ENCODE measurements at places on chromosomes 12 and 14.

GRCh38 chr14:49886523-49886922, 6.4 kb upstream of the ARF6 start:
- DNase-seq, result no peak

GRCh38 chr12:14261861-14262260, 103.6 kb upstream of the ATF7IP start:
- DNase-seq, result no peak

- DNase-seq, result no peak
Observed at GRCh38 chr12:2008677-2009076, 4.4 kb upstream of the DCP1B start.

DNA sequence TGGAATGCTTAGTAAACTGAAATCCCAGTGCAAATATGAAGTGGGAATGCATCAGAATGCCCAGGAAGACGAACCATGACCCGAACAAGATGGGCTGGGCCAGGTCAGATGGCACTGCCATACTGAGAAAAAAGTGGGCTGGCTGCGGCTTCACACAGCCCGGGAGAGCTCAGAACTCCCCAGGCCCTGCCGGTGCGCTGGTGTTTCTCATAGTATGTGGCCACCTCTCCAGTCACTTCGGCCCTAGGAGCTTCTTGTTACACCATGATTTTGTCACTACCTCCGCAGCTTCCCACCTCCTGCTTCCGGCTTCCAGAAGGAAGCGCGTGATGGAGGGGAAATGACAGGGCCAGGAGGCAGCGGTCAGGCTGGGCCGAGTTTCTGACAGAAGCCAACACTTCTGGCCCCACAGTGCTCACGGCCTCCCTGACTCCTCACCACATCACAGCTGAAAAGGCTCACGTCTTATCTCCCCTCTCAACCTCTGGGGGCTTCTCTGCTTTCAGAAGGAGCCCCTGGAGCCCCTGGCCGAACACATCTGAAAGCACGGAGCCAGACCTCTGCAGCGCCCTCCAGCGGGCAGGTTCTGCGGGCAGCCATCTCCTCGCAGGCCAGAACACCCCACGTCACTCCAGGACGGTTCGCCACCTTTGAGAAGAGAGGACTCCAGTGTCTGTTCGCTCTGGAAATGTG, 30.7 kb downstream of the DAD1 start:
- no peak for DNase-seq

- DNase-seq, result no peak
Observed at GRCh38 chr14:103317976-103318580, 16.0 kb upstream of the EIF5 start.

DNA sequence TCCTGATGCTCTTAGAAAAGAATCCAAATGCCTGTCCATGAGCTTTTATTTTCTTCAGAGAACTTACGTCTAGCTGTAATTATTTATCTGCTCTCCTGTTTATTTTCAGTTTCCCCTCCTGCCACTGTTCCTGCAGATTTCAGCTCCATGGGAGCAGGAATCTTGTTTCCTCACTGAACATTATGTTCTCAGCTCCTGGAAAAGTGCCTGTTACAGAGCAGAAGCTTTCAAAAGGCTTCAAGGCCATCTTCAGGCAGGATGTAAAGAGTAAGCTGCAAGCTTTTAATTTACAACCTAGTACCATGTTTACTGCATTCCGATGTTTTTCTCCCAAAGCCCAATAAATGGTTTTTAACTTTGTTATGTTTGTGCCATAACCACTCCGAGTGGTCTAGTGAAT, 98.4 kb upstream of the BTG1 start:
- no peak for DNase-seq

- no peak for DNase-seq
Observed at GRCh38 chr14:59425322-59425935, 39.8 kb downstream of the GPR135 start.

DNA sequence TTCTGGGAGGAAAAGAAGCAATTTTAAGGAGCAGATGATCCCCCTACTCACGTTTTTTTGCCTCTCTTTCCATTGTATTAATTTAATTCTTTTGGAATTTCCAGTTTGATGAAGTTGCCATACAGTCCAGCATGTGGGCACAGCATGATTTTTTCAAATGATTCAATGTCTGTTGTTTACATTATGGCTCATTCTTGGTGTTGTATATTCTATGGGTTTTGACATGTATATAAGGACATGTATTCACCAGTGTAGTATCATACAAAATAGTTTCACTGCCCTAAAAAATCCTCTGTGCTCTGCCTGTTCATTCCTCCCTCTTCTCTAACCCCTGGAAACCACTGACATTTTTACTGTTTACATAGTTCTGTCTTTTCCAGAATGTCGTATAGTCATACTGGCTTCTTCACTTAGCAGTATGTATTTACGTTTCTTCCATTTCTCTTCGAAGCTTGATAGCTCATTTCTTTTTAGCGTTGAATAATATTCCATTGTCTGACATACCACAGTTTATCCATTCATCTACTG, 13.3 kb upstream of the KLHDC2 start:
- DNase-seq, result no peak

GRCh38 chr12:80620281-80620680, 87.2 kb upstream of the MYF6 start:
- DNase-seq, result no peak

GRCh38 chr12:45877069-45877468, 113.3 kb downstream of the SCAF11 start:
- DNase-seq, result no peak

DNA sequence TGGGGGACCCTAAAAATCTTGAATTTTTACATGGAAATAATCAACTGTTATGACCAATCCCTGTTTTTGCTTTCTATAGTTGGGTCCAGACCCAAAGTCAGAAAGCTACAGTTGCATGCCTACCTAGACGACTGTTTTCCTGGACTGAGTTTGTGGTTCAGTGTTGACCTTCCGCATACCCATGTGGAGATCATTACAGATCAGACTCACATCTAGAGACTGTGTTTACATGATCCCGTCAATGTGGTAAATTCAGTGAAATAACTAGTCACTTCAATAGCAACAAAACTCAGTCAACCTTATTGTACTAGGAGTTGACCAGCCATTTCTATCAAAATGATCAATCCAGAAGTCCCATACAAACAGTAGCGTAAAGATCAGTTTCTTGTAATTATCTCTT, 257.6 kb downstream of the EGLN3 start:
- DNase-seq, result no peak

- no peak for DNase-seq
Observed at GRCh38 chr14:105030194-105030593, 9.3 kb upstream of the CDCA4 start.

DNA sequence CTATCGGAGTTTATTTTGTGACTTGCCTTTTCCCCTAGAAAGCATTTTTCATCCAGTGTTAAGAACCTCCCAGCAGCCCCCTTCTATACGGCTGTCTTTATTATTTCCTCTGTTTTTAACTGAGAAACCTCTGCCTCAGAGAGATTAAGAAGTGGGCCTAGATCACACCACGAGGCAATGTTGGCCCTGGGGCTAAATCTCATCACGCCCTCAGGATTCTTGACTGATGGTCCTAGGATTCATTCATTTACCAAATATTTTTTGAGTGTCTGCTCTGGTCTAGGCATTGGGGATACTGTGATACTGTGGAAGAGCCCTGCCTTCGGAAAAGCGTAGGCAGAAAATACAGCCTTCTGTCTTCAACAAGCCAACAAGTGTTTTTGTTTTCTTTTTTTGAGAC, 42.1 kb downstream of the C14orf132 start:
- DNase-seq, result no peak

GRCh38 chr12:80936642-80937390, 918 bp downstream of the LIN7A start:
- DNase-seq, result no peak

- DNase-seq, result no peak
Observed at GRCh38 chr12:52921488-52922165, 16.8 kb upstream of the KRT8 start.

- no peak for DNase-seq
Observed at GRCh38 chr14:93970585-93970964, 5.8 kb downstream of the ASB2 start.

- DNase-seq, result no peak
Observed at GRCh38 chr12:774051-774614, 21.8 kb downstream of the WNK1 start.

DNA sequence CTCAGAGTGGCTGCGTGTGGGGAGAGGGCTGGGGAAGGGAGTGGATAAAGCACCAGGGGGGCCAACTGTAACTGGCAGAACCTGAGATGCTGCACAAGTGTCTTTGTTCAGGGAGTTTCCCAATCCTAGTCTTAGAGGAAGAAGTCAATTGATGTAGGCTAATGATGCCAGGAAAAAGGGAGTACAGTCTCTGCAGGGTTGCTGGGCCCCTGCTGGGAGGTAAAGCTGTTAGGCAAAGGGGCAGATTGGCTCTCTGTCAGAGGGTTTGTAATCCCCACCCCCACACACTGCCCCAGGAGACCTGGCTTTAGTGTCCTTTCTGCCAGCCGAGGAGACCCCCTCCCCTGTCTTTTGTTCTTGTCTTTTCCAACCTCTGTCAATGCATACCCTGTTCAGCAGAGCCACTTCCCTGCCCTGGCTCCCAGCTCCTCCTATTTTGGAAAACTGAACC, 178.4 kb downstream of the KCNA5 start:
- DNase-seq, result no peak

- DNase-seq, result no peak
Observed at GRCh38 chr14:25055992-25056687, 6.2 kb upstream of the STXBP6 start.

- no peak for DNase-seq
Observed at GRCh38 chr14:71703477-71703876, 228.8 kb upstream of the RGS6 start.

GRCh38 chr12:131151558-131152345, 198.0 kb downstream of the ADGRD1 start:
- DNase-seq, result no peak

GRCh38 chr12:8493084-8493483, 20.2 kb upstream of the CLEC4D start:
- DNase-seq, result no peak

DNA sequence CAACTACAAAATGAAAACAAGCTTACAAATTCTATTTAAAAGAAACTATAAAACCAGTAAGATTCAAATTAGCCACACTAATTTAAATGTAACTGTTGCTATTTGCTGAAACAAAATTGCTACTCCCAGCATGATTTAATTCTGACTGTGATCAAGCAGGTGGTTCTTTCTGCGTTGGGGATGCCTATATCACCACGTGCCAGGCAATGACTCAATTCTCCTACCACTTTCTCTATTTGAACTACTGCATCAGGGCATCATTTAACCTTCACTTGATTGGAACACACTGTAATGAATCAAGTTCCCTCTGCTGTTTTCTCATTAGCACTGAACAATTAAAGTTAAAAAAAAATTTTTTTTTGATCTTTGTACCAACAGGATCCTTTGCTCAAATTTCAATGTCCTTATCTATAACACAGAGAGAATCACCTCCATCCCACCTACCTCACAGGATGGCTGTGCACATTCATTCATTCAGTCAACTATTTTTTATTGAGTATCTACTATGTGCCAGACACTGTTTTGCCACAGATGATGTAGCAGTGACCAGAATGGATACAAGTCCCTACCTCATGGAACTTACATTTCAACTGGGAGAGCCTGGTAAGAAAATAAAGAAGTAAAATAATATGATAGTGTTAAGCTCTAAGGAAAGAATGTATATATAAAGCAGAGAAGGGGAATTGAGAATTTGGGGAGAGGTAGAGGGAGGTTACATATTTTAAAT, 8.0 kb upstream of the ACTN1 start:
- no peak for DNase-seq

- DNase-seq, result no peak
Observed at GRCh38 chr12:27583057-27583797, 59.2 kb downstream of the PPFIBP1 start.

GRCh38 chr14:75428230-75429104, 645 bp downstream of the JDP2 start:
- DNase-seq, result no peak

DNA sequence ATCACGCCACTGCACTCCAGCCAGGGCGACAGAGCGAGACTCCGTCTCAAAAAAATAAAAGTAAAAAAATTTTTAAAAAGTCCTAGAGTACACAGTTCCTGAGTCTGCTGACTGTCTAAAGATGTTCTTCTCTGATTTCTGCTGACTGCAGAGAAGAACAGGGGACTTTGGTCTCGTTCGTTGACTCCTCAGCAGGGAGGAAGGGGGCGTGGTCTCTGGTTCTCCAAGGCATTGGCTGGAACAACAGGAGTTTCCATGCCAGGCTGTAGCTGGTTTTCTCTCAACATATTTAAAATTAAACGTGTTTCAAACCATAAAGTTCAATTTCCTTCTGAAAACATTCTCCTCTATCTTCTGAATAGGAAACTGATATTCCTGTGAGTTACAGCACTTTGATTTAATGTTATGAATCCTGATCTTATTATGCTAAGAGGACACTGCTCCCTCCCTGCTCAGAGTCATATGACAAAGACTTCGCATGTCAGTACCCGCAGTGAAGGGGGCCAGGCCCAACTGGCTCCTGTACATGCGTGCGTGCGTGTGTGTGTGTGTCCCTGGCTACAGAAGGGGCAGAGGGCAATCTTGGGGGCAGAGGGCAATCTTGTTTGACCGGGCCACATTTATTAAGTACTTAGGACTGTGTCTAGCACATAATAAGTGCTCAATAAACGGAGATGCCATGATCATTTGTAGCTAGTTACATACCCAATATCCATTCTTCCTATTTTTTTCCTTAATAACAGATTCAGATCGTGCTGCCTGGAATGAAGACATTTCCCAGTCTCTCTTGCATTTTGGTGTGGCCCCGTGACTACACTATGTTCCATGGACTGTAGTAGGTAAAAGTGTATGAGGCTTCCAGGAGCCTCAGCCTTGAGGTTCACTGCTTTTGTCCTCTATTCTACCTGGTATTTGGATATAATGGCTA, 16.5 kb upstream of the HNF1A start:
- DNase-seq, result peak; percentile 26

DNA sequence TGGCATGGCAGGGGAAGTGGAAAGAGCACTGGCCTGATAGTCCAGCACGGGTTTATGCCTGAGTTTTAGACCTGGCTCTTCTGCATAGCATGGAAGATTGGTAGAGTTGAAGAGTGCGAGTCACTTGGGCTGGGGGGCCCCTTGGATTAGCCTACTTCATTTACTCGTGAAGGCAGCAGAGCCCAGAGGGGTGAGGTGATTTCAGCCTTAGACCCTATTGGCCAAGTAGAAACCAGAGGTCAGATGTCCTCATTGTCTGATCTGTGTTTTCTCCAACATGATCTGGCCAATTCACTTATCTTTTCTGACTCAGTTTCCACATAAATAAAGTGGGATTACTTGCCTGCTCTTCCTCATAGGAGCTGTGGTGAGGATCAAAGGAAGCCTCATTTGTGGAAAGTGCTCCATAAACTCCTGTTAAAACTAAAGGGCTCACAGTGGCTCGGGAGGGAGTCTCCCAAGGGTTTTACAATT, 1.9 kb downstream of the PLEKHG3 start:
- DNase-seq, result no peak

GRCh38 chr12:18872770-18873169, 134.9 kb downstream of the CAPZA3 start:
- no peak for DNase-seq

GRCh38 chr12:18320036-18320617, 58.8 kb downstream of the PIK3C2G start:
- no peak for DNase-seq

GRCh38 chr14:54653712-54654469, 87.0 kb downstream of the SAMD4A start:
- peak; percentile 67 for DNase-seq

All from tibial nerve (tissue), 4 donors.